ENCODE measurements at places on chromosomes 12 and 14. TPM values are rescaled to one million over a fixed set of nuclear protein-coding genes. Genes with fewer than 3 reads are reported as not detected.

- DNase-seq, result no peak
These were observed 148.4 kb downstream of the DPF3 start for GRCh38 chr14:72745546-72745945.

DNA sequence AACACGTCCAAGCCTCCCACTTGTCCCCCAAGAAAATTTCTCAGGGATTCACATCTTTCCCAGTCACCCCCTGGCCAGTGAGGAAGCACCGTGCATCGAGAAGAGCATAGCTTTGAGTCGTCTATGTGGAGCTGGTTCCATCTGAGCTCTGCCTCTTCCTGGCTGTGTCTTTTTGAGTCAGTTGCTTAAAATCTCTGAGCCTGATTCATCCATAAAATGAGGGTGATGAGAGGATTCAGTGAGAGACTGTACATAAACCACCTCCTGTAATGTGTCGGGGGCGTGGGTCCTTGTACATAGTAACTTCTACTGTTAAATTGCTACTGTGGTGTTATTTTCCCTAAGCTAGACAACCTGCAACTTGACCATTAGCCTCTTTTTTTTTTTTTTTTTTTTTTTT lies 13.8 kb downstream of the CD9 start:
- no peak for DNase-seq

DNA sequence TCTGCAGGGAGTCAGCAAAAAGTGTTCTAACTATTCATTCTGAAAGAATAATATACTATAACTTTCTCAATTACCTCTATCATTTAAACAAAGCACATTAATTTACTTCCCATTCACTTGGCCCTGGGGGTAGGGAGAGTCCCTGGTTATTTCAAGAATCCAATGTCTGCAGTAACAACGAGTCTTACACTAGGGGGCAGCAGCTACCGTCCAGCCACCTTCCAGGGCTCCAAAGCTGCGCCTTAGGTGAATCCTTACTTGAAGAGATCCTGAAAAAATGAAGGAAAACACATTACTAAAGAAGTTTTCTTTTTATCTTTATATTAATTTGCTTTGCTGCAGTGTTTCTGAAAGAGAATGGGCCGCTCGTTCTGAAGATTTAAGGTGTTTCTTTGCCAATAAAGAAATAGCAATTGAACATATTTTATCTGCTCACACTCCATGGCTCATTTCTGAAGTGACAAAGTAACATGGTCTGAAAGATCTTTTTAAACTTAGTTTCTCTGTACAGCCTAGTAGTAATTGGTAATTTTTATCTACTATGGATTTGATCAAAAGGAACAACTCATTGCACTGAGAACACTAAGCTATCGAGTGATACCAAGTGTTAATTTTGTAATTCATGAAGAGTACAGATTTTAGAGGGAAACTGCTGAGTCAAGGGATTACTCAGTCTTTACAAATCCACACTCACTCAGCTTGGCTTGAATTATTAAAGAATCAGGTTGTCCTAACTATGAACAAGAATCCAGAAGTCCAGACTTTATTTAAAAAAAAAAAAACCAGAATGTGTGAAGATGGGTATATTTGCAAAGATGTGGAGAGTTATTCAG lies 27.6 kb downstream of the BHLHE41 start:
- peak; percentile 53 for DNase-seq

- no peak for DNase-seq
These were observed 89.2 kb downstream of the BCL2L14 start for GRCh38 chr12:12159988-12160387.

- no peak for DNase-seq
These were observed 195.7 kb downstream of the FBXL14 start for GRCh38 chr12:1398673-1399072.

DNA sequence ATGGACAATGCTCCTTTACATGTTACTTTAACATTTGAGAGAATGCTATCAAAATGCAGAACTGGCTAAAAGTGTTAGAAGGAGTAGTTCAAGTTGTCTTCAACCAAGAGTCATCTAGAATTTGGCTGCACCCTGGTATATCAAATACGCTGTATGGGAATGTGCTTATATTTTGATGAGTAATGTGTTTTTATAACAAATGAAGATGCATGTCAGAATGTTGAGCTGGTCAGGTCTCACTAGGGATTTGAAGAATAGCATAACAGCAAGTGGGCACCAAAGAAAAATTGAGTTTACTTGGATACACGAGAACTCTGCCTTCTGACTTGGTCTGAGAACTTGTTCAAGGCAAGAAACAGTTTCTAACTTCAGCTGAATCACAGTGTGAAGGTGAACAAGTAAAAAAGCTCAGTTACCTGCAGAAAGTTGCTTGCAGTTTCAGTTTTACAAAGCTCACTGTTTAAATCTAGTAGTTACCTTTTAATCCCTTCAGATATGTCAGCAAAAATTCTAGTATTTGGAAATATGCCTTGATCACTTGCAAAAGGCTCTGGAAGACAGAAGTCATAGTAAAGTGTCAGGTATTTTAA lies 82.3 kb downstream of the PDE3A start:
- DNase-seq, result no peak

- DNase-seq, result peak; percentile 91
These were observed 100.9 kb downstream of the NCOR2 start for GRCh38 chr12:124466216-124467128.

DNA sequence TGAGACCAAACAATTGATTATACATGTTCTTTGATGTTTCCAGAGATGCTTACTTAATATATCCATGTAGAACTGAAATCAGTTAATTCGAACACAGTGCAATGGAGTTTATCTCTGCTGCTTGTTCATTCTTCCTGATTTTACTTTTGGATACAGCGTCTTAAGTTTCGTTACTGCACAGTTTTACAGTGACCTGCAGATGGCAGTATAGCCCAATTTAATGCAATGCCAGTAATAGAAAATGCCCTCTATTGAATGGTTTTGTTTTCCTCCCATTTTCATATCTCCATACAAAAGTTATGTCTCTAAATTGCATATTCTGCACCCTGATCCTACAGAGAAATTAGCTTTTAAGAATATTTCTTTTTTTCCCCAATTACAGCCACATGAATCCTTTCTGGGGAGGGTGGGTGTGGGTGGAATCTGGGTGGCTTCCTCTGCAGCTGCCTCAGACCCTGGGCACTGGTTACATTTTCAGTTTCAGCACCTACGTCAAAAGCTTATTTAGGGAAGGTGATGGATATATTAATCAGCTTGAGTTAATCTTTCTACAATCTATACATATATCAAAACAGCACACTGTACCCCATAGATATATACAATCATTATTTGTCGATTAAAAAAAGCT lies 101.1 kb upstream of the DCD start:
- peak; percentile 52 for DNase-seq

DNA sequence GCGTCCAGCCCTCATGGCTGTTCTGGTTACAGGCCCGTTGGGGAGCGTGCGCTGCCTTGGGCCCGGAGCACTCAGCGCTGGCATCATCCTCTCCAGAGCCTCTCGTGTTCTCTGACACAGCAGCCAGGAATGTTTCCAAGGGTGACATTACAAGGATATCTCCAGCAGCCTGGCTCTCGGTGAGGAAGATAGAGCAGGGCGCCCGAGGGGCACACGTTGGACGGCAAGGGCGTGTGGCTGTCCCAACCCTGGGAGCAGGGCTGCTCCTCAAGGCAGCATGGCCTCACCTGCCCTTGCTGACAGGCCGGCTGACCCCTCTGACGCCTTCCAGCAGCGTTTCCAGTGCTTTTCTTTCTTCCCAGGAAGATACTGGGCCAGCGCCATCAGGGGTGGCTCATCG lies 14.4 kb downstream of the LRCOL1 start:
- DNase-seq, result no peak

Gene RFC5
- 69.6 TPM for total RNA-seq

Gene ENDOU
- total RNA-seq, result not detected

Gene TMEM52B
- not detected for total RNA-seq

Gene ALG10B
- 23.2 TPM for total RNA-seq

Gene GNPTAB
- 22.2 TPM for total RNA-seq

Gene SCARB1
- total RNA-seq, result 23.6 TPM

Data from activated naive CD4-positive, alpha-beta T cell treated with anti-CD3 and anti-CD28 coated beads, Interleukin-2, amount 50 U/mL, for 72 hours (primary cell).